ENCODE measurements at places on chromosomes 5 and 9. TPM values are rescaled to one million over a fixed set of nuclear protein-coding genes. Genes with fewer than 3 reads are reported as not detected.

The SPAG8 gene
- 0.51 TPM for total RNA-seq

The TAF11L13 gene
- not detected for total RNA-seq

The TRIO gene
- total RNA-seq = 107 TPM

The FAM151B gene
- total RNA-seq = 1.3 TPM

The EQTN gene
- not detected for total RNA-seq

The SPATA31A3 gene
- total RNA-seq = not detected

The LECT2 gene
- not detected for total RNA-seq

The FOXD4L4 gene
- total RNA-seq = 0.04 TPM

The BTNL3 gene
- not detected for total RNA-seq

The LCN15 gene
- not detected for total RNA-seq

The DNAJC21 gene
- 28.3 TPM for total RNA-seq

The LCP2 gene
- not detected for total RNA-seq

The GALNT12 gene
- total RNA-seq = 4.0 TPM

Data from A549 treated with dexamethasone at 1 μM for 4 hours (cell line).